ENCODE measurements at places on chromosomes 2 and 18.

DNA sequence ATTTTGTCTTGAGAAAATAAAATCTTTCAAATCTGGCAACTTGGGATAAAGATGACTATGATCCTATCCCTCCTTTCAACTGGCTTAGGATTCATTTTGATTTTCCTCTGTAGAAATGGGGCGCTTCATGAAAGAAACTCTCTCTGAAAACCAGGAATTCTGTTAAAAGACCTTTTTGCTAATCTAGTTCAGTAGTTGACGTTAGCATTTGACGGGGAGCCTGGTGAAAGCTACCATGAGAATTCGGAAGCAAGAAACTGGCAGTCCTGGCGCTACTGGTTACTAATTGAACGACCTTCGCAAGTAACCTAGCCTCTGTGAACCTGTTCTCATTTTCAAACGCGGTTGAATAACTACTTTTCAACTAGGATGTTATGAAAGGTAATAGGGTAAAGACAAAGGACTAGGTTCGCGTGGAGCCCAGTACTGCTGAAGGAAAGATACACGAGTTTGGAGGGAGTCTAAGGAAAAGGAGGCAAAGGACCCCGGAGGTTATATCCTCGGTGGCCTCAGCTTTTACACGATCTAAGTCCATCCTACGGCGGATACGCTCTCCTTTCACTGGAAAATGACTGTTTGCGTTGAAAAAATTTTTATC, 604 bp upstream of the STK11IP start:
- DNase-seq, result no peak

GRCh38 chr2:88720399-88720798, 28.9 kb downstream of the RPIA start:
- no peak for DNase-seq

DNA sequence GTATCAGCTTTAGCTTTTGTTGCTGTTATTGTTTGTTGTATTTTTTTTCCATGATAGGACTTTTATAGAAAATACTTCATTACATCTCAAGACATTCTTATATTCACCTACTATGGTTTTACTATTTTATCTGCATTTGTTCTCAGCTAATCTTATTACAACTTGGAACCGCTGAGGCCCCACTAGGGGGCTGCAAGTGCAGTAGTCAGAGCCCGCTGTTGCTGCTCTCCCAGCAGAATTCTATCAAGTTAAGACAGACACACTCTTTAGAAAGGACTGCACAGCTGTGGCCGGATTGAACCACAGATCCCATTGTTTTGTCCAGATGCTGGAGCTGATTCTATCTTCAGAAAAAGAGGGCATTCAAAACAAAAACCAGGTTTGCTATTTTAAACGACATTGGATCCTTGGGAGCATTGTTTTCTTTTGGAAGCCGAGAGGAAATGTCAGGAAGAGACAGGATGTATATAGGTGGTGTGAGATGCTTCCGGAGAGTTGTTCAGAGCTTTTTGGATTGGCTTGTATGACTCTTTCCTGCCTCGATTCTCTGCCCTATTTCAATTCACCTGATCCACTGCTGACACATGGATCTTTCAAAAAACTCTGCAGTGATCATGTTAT, 105.7 kb upstream of the GAREM1 start:
- DNase-seq, result no peak

DNA sequence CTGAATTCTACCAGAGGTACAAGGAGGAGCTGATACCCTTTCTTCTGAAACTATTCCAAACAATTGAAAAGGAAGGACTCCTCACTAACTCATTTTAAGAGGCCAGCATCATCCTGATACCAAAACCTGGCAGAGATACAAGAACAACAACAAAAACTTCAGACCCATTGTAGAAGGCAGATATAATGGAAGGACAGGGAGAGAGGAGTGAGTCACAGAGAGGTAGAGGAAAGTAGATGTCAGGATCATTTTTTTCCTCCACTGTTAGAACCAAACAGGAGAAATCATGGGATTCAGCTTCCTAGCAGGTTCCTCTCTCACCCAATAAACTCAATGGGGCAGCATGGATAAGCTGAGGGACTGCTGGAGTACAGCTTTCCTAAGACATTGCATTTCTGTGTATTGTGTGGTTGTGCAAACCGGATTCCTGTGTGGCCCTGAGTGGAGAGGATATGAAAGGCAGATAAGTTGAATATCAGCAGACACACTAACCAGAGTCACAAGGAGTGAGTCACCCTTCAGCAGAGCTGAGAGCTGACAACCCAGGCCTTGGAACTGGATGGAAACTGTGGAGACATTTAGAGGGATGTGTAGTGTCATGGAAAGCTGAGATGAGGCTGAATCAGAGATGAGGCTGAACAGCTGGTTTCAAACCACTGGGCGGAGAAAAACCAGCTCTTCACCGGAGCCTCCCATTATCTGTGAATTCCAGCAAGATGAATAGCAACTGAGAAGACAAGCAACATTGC, 60.9 kb upstream of the MMADHC start:
- DNase-seq, result no peak

GRCh38 chr2:37890893-37891495, 34.1 kb upstream of the RMDN2 start:
- peak; percentile 86 for DNase-seq

DNA sequence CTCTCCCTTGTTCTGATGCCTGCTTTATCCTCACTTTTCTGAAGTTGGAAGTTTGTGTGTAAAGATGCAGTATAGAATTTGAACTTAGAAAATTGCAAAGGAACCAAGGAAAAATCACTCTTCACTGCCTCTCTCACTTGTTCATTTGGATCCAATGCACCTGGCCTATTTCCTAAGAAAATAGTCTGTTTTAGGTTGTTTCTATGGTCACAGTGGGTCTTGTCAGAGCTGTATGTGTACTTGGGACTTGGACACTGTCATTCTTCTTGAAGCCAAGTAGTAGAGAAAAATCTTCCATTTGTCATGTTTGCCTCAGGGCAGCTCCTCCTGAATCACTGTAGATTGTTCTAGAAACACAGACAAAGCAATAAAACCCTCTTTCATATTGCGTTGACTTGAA, 80.3 kb upstream of the SESTD1 start:
- DNase-seq, result no peak

DNA sequence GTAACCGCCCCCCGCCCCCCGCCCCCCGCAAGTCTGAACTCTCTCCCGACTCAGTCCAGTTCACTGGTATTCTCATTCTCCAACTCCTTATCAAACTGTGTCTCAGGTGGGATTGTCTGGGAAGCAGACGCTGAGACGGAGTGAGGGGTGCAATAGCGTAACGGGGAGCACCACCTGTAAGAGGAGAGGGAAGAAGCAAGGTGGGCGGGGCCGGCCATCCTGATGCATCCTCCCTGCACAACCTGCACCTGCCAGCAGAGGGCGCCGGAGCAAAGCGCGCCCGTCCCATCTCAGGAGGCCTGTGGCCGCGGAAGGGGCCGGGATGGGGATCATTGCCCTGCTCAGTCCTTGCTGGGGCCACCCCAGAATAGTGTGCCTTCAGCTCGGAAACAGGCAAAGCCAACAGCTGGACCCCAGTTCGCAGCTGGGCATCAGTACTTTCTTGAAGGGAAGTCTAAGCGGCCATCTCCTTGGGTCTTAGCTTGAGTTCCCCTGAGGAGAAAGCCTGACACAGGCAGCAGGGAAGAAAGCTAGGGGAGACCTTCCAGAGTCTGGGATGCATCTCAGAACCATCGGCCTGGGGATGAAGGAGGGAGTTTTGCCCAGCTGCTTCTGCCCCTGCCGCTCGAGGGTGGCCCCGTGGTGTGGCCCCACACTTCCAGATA, 208.0 kb downstream of the TFCP2L1 start:
- DNase-seq, result peak; percentile 92

DNA sequence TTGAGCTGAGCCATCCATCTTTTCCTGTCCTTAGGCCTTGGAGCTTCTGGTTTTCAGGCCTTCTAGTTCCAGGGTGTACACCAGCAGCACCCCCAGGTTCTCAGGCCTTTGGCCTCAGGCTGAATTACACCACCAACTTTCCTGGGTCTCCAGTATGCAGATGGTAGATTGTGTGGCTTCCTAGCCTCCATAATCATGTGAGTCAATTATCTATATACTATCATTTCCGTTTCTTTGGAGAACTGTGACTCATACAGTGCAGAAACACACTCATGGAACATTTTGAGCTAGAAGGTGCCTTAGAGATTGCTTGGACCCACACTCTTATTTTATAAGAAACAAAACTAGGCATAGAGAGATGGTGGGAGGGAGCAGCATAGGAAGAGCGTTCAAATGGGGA, 167.4 kb downstream of the NCK2 start:
- peak; percentile 29 for DNase-seq

DNA sequence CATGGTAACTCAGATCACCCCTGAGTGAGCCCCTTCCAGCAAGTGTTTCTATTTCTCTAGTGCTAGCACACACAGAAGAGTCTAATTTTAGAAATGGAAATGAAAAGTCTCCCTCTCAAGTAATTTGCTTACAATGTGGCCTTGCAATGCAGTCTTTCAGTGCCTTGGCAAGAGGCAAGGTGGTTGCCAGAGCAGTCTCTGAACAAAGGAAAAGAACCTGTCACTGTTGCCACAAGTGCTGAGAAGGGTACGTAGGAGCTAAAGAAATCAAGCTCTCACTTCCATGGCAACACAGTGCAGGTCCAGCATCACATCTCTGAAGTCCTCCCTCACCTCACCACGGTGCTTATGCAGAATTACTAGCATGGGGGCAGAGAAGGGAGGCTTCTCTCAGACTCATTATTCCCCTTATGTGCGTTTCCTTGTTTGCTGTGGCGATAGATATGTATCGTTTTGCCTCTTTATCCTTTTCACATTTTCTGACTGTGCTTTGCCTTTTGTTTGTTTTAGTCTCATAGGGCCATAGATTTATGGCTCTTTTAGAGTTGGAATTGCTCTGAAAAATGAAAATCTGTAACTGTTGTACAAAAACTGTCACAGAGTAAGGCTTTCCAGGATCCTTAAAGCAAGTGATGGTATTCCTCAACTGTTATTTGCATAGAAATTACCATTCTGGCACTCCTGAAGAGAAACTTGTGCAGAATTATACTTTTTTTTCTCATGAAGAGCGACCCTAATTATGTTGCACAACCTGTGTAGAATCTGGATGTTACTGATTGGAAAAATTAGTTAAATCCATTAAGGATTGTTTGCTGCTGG, 164.8 kb downstream of the CCDC85A start:
- no peak for DNase-seq

DNA sequence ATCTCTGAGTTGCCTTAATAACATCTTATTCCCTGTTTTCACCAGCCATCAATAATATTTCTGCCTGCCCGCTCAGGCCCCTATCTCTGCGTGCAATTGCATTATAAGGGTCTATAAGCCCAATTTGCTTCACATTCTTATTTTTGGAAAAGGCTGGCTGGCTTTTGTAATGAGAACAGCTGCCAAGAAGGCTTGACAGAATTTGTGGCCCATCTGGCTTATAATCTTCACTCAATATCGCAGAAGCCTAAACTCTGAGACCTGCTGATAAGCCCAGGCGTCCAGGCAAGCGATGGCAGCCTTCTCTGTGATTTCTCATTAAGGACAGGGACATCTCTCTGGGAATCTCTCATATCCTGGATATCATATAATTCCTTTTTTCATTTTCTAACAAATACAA, 1618.6 kb upstream of the CELF4 start:
- DNase-seq, result no peak

DNA sequence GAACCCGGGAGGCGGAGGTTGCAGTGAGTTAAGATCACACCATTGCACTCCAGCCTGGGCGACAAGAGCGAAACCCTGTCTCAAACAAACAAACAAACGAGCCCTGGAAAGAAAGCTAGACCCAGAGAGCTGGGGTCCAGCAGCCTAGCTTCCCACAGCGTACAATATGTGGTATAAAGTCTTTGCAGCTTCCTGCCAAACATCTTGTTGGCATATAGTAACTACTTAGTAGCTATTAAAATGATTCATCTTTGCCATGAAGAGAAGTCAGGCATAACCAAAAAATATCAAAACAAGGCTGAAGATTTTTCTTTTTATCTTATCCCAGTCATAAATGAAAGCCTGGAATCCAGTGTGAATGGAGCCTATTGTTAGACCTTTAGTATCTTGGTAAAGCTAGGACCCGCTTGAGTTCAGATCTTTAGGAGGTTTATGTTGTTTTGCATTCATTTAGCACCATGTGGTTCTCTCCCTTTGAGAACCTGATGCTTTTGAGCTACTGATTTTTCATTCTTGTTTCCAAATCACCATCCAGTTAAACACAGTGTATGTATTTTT, 139.7 kb upstream of the NOSTRIN start:
- no peak for DNase-seq

- DNase-seq, result no peak
Observed at GRCh38 chr2:133063775-133064174, 393.8 kb upstream of the LYPD1 start.

DNA sequence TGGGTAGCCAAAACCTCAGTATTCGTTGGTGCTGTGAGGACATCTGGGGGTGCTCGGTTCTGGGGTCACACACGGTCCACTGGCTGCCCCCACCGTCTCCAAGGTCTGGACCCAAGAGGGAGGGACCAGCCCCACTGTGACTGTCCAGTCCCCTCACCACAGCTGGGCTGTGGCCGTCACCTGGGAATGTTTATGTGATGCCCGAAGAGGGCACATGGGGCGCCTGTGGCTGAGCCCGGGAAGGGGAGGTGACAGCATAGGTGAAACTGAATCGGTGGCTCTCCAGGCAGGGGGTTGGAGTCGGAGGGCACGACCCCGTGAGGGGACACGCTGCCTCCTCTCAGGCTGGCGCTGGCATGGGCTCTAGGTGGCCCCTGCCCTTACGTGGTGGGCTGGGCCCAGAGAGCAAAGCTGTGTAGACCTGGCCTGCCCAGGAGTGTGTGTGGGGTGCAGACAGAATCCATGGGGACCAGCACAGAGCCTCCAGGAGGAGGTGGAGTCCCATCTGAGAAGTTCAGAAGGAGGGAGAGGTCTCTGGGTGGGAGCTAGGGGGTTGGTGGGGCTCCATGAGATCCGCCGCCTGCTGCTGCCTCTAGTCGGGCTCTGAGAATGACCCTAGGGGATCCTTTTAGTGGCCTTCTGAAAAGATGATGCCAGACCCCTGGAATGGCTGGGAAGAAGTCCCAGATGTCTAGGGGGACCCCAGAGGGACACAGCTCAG, 1.8 kb downstream of the BOK start:
- DNase-seq, result no peak

Data from activated CD8-positive, alpha-beta memory T cell treated with anti-CD3 and anti-CD28 coated beads, Interleukin-2, amount 50 U/mL, for 48 hours (primary cell).